Activated CD4-positive, alpha-beta memory T cell treated with anti-CD3 and anti-CD28 coated beads for 36 hours (primary cell): ENCODE measurements at places on chromosomes 3 and 15.

DNA sequence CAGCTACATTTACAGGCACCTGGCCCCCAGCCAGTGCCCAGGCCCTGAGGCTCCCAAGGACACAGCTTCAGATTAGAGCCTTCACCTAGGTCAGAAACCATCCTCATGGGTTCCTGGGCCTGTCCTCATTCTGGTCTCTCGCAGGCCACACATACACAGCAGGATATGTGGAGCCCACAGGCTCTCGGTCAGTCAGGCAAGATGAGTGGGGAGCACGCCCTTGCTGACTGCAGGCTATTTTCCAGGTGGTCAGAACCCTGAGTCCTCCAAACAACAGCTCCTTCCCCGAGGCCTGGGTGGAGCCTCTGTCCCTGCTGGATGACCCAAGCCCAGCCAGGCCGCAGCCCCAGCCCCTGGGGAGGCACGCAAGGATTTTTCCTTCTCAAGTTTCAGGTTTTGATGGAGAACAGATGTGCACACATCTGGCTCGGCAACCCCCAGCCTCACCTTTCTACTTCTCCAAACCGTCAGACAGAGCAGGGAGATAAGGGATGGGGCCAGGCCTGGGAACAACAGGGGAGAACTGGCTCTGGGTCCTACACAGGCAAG, 1.6 kb downstream of the STRA6 start:
- no peak for DNase-seq

GRCh38 chr3:170511371-170511770, 74.5 kb downstream of the SLC7A14 start:
- DNase-seq, result no peak

DNA sequence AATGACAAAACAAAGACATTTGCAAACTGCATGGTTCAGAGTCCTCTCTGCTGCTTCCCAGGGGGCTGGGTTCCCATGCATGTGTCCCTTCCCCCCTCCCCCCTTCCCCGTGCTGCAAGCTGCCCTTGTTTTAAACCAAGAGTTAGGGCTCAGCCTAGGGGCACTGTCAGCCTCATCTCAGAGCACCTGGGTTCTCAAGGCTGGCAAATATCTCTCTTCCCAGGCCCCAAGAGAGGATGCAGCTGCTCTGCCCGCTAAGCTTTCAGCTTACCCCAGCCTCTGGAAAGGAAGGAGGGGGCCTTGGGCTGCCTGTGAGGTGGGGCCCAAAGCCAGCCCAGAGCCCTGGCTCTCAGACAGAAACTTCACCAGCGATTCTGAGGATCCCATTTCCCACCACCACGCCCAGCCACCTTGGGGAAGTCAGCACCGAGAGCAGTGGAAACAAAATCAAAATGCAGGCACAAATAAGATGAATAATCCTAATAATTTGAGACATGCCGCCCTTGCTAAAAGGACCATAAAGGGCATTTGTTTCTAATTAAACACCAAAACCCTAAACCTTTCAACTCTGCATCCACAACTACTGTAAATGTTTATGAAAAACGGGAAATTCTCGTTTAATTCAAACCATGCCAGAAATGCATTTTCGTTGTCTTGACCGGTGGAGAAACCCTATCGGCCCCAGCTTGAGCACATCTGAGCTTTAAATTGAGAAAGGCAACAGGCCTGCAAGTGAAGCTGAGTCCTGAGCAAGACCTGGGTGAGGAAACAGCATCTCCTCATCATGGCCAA, 67.7 kb upstream of the WNT5A start:
- no peak for DNase-seq

- no peak for DNase-seq
Measured at GRCh38 chr15:89976246-89976600, 24.9 kb upstream of the ZNF710 start.

GRCh38 chr3:4466741-4467521, at the start of gene SUMF1:
Gene SUMF1, minus strand, starts transcription at chr3:4467269. Its CDS starts 24 bp downstream, at chr3:4467245.
- peak; percentile 84 for DNase-seq

- peak; percentile 41 for DNase-seq
Measured at GRCh38 chr3:172449466-172450149, 1.4 kb upstream of the GHSR start.

- DNase-seq, result peak; percentile 81
Measured at GRCh38 chr15:55277116-55277564, 12.5 kb downstream of the RAB27A start.

- DNase-seq, result no peak
Measured at GRCh38 chr3:97257942-97258697, 443.7 kb downstream of the EPHA6 start.

- DNase-seq, result no peak
Measured at GRCh38 chr3:141540531-141540930, 53.7 kb downstream of the RASA2 start.

- no peak for DNase-seq
Measured at GRCh38 chr3:70281663-70282062, 30.8 kb downstream of the MDFIC2 start.
